Gastrocnemius medialis (tissue), 4 donors: ENCODE measurements at places on chromosomes 12 and 14. TPM values are rescaled to one million over a fixed set of nuclear protein-coding genes. Genes with fewer than 3 reads are reported as not detected.

RNF212B gene
- not detected for total RNA-seq

ASCL1 gene
- total RNA-seq = not detected

TOX4 gene
- total RNA-seq = 127 TPM

PMCH gene
- total RNA-seq = not detected

GALNT6 gene
- 0.29 TPM for total RNA-seq

MANSC4 gene
- not detected for total RNA-seq

NOXRED1 gene
- not detected for total RNA-seq

AKAP3 gene
- total RNA-seq = 1.7 TPM

ACSS3 gene
- 13.6 TPM for total RNA-seq

ST8SIA1 gene
- total RNA-seq = 0.17 TPM

DNAJC22 gene
- total RNA-seq = not detected

ZFP36L1 gene
- total RNA-seq = 196 TPM

KRT78 gene
- total RNA-seq = not detected

PLBD1 gene
- 6.1 TPM for total RNA-seq

SYNDIG1L gene
- total RNA-seq = not detected

ZNF605 gene
- total RNA-seq = 2.3 TPM

TAS2R50 gene
- not detected for total RNA-seq

ARHGAP9 gene
- total RNA-seq = 5.1 TPM

COCH gene
- total RNA-seq = 0.39 TPM

PRICKLE1 gene
- total RNA-seq = 9.2 TPM

TRPV4 gene
- total RNA-seq = not detected

TPH2 gene
- not detected for total RNA-seq

KLRD1 gene
- total RNA-seq = 0.22 TPM

NELL2 gene
- 0.58 TPM for total RNA-seq

MAPK1IP1L gene
- total RNA-seq = 56.0 TPM

WSB2 gene
- total RNA-seq = 83.5 TPM
